ENCODE measurements at places on chromosomes 5 and 9.
A peak's percentile ranks its signal among the peaks of the same experiment; 100 is the strongest.

- DNase-seq, result no peak
Measured at GRCh38 chr9:40925149-40925548, 203.3 kb downstream of the FOXD4L6 start.

DNA sequence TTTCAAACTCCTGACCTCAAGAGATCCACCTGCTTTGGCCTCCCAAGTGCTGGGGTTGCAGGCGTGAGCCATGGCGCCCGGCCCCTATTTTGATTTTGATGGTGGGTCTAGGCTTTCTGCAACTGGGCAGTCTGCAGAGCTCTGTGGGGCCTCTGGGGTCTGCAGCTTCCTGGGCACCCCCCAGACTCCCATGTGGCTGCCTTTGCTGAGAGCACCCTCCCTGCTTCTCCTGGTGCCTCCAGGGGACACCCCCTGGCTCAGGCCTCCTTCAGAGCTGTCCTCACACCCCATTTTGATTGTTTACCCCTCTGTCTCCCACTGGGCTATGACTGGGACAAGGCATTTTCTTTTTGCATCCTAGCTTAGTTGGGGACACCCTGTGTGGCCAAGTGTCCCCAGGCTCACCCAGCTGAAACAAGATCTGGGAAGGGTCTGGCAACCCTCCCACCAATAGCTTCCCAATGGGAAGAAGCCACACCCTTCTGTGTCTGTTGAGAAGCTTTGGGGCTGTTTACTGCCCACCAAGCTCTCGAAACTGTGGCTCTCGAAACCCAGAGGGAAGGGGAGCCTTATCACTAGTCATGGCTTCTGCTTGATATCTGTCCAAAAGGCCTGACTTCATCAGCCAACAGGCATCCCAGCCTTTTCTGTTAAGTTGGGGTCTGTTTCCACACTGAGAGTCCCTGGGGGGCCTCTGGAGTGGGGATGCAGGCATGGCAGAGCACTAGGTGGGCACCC, 204.4 kb upstream of the IER5L start:
- DNase-seq, result no peak

GRCh38 chr5:126376443-126376842, 46.8 kb upstream of the GRAMD2B start:
- DNase-seq, result no peak

DNA sequence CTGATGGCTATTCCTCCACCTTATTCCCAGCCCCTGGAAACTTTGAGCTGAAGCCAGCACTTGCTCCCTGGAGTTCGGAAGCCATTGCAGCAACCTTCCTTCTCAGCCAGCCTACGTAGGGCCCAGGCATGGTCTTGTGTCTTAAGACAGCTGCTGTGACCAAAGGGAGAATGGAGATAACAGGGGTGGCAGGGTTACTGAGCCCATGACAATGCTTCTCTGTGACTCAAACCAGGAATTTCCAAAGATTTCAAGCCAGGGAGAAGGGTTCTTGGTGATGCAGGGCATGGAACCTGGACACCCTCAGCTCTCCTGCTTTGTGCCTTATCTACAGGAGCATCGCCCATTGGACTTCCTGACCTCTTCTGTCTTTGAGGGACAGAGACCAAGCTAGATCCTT, 12.2 kb downstream of the SLC31A2 start:
- no peak for DNase-seq

DNA sequence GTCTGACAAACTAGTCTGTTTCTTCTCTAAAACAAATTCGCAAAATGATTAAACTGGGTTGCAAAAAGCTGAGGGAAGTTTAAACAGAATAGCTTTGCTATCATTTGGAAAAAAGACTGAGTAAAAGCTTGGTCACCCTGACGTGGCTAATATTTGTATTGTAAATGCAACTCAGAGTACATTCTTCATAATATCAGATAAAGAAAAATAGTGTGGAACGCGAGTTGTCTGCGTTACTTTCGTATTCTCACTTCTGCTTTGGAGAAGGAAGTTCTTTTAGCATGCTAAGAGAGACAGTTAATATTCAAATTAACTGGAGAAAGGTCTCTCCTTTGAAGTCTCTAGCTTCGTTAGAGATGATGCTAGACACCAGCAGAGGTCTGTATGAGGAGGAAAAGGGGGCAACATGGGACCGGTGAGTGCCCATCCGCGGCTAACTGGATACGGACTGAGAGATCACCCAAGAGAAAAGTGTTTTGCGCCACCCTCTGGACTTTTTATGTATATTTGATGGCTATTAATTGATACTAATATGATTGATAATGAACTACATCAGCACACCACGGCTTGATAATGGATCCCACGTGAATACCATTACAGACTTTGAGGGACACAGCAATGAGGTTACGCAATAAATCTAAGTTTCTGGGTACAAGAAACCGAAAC, 2.9 kb upstream of the CNTRL start:
- DNase-seq, result peak; percentile 17

- DNase-seq, result no peak
Measured at GRCh38 chr9:107504585-107505455, 15.3 kb upstream of the KLF4 start.

DNA sequence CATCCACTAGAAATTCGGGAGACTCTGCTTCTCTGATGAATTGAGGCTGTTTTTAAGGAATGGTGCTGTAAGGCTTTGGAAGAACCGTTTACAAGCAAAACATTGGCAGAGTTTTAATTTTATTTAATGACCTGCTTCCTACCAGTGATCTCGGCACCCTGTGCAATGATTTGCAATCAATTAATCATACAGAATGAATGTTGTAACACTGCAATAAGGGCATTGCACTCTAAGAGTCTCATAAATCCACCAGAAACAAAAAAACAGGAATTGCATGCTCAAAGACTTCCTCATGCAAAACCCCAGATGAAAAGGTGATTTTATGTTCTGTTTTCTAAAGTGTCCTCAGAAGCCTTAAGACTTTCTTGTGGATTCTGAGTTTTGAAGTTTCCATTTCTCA, 295.7 kb downstream of the ARHGEF28 start:
- DNase-seq, result no peak

DNA sequence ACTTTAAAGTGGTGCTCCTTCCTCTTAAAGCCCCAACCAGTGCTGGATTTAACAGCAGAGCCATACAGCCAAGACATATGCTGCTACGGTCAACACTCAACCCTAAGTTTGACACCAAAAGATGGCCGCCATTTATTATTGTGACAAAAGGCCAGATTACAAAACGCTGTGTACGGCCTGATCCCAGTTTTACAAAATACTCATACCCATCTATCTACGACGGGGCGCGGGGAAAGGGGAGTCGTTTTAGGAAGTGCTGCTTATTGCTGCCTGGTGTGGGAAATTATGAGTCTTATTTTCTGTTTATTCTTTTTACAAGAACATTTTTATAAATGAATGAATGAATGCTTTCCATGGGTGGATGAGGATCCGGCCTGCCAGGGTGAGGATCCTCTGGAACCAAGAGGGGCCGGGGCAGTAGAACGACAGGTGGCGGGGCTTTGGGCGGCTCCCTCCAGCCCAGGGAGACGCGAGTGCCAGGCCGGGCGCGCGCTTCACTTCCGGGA, 457 bp upstream of the IDNK start:
- DNase-seq, result no peak

GRCh38 chr9:18857334-18857733, 175.7 kb downstream of the SAXO1 start:
- no peak for DNase-seq

DNA sequence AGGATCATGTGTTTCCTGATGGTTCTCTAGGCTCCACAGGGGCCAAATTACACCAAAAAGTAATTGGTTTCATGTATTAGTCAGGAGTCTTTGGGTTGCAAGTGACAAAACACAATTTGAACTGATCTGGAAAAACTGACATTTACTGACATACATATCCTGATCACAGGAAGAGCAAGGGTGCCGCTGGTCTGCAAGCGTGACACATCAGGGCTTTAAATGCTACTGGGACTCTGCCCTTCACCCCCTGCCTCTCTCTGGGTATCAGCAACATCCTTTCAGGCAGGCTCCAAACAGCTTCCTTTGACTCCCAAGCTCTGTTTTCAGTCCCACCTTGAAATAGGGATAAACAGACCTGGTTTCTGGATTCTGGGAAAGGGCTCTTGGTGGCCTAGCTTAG, 197.5 kb downstream of the PALM2AKAP2 start:
- no peak for DNase-seq

DNA sequence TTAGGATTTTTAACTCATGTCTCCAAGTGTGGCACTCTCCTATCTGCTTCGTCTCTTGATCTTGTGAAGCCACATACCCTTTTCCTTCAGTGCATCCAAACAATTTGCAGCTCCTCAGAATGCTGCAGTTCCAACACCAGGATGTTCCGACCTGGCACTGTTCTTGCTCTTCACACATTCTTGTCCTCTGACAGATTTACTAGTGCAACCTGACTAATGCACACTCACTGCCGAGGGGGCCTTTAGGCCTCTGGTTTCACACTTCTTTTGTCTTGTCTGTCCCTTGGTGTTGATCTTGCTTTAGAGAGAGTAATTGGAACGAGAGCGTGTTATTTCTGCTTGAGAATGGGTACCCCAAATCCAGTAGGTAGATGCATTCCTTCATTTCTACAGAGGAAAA, 15.0 kb downstream of the ARHGAP26 start:
- no peak for DNase-seq

GRCh38 chr5:28415791-28416443, 1377.5 kb upstream of the CDH9 start:
- no peak for DNase-seq

- DNase-seq, result no peak
Measured at GRCh38 chr5:68181039-68181599, 34.4 kb upstream of the PIK3R1 start.

DNA sequence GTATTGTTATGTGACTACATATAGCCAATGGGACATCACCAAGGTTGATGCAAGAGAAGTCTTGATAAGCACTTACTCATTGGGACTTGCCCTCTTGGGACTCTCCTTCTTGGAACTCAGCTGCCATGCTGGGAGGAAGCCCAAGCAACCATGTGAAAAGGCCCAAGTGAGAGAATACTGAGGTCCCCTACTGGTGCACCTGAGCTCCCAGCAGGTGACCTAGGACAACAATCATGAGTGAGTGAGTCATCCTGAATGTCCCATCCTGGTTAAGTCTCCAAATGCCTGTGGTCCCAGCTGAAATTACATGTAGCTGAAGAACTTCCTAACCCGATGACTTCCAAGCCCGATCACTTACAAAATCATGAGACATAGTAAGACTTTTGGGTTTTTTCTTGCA, 260.7 kb downstream of the ICE1 start:
- no peak for DNase-seq

DNA sequence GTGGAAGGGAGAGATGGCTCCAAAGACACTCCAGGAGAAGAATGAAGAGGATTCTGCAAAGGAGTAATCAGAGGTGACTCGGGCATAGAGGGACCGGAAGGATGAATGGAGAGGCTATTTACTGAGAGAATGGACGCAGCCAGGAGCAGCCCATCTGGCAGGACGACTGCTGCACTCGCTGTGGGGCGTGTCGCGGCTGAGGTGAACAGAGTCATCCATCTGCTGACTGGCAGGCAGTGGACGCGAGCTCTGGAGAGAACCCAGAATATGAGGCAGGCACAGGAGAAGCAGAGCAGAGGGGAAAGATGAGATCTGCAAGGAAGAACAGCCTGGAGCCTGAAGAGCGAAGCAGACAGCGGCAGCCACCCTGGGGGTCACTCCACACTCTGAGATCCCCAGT, 16.4 kb downstream of the FGF1 start:
- DNase-seq, result no peak

- no peak for DNase-seq
Measured at GRCh38 chr9:133982971-133983720, 9.0 kb downstream of the VAV2 start.

DNA sequence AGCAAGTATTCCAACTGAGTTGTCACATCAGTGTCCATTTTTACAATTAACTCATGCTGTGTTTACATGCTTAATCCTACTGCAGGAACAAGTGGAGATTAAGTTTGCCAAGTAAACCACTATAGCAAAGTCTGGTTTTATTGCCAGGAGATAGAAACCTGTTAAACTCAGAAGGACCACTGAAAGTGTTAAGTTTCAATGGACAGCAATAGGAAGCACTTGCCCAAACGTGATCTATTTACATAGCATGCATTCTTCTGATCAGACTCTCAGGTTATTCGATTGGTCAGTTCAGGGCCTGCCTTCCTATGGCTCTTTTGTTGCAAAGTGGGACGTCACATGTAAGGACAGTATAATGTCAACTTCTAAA, 28.0 kb upstream of the IFNK start:
- no peak for DNase-seq

DNA sequence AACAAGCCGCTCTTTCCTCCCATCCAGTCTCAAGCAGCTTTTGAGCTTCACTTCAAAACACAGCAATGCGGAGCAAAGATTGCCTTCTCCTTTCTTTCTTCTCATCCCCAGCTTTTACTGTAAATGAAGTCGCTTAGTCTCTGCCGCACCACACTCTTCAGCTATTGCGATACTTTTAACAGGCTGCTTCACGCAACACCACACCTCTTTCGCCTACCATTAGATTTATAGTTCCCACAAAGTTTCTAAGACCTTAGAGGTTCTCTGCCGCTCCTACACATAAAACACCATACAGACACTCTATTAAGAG, 711 bp downstream of the PGGT1B start:
- DNase-seq, result no peak

DNA sequence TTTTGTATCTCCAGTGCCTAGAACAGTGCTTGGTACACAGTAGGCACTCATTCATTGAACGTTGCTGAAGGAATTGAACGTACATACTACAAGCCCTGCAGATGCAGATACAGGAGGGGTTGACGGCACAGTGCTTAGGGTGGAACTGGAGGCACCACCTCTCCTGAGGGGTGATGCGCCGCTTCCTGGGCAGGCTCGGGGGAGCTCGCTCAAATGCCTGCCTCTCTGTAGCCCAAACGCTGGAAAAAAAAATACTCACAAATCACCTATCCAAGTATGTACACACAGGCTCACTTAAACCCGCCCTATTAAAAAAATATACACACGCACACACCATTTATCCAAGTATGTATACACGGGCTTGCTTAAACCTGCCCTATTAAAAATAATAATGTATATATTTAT, 536 bp upstream of the COMMD10 start:
- peak; percentile 22 for DNase-seq

DNA sequence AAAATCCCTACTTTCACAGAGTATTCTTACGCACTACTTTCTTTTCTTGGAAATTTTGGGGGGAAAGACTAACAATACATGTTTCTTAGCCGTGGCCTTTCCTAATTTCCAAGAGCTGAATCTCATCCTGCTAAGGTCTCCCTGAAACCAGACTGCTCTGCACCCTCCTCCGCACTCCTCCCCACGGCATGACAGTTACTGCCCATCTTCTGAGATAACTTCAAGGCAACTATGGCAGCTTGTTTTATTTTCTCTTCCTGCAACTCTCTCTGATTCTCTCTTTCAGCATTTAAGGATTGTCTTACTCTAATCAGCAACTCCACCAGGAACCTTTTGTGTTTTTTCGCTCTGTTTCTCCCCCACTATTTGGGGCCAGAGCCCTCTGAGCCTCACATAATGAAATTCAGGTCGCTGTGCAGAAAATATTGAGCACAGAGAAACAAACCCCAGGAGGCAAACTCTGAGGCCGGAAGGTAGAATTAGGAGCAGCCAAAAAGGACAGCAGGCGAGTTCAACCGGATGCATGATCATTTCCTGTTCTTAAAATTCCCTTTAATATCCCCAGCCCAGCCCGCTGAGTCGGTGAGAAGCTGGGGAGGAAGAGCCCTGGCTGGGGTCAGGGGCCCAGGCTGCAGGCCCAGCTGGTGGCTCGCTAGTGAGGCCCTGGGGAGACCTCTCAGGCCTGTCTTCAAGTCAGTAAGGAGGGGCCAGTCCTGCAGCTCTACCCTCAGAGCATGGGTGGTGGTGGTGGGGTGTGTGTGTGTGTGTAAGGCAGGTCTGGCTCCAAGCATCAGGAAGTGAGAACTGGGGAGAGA, 213.6 kb upstream of the S1PR3 start:
- no peak for DNase-seq
